Stimulated activated CD4-positive, alpha-beta T cell treated with anti-CD3 and anti-CD28 coated beads, TNF-alpha, amount 100 ng/mL, for 4 hours (primary cell): ENCODE measurements at places on chromosomes 11 and 22.

DNA sequence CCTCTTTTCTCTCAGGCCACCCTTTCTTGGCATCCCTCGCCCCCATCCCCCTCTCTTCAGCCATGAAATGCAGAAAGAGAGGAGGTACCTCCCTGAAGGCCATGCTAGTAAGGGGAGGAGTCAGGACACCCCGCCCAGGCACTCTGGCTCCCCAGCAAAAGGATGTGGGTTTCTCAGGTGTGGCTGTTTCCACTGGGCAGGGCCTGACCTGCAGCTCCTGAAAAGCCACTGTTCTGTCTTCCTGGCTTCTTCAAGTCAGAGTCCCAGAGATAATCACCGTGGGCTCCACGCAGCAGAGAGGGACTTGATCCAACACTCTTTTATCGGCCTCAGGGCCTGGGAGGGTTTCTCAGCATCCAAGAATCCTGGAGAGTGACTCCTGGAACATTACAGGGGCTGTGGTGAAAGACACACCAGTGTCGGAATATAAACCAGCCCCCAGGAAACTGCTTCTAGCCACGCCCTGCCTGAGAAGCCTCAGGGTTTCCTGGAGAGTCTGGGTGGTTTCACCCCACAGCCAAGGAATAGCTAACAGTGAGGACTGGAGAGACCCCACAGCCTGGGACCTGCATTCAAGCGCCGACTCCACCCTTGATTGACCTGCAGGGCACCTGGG is 45.7 kb upstream of the TSPAN18 start:
- DNase-seq: no peak

- no peak for DNase-seq
These were observed 63.8 kb downstream of the TRIM29 start for GRCh38 chr11:120074076-120074475.

DNA sequence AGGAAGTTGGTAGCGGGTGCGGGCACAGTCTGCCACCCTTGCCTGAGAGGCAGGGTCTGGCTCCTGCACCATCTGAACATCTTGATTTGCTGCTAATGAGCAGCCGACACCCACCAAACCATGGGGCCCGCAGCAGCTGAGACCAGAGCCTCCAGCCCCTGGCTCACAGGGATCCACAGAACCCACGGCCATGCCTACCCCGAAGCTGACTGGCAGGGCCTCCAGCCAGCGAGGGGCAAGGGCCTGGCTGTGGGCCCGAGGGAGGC is 171.5 kb upstream of the NTM start:
- no peak for DNase-seq

DNA sequence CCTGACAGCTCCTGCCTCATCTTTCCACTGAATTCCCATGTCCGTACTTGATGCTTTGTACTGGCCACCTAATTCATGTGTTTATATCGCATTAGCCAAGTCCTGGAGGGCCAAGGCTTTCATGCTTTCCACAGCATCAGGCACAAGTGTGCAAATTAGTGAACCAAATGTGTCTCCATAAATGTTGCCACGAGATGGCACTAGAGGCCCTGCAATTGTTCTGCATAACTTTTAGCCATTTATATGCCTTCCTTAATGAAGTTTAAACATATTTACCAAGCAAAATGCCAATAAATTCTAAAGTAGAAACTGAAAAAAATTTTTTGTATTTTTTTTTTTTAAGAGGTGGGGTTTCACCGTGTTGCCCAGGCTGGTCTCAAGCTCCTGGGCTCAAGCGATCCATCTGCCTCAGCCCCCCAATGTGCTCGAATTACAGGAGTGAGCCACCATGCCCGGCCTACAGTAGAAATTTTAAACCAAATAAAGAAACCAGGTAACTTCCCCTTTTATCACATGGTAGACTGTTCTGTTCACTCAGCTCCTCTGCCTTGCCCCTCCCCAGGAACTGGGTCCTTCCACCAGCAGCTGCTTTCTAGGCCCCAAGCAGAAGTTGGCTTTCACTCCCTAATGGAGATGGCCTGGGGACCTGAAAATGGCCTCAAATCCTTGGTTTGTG is 20.8 kb upstream of the IL18BP start:
- DNase-seq: no peak

- no peak for DNase-seq
These were observed 42.2 kb upstream of the PTH start for GRCh38 chr11:13538044-13538443.

DNA sequence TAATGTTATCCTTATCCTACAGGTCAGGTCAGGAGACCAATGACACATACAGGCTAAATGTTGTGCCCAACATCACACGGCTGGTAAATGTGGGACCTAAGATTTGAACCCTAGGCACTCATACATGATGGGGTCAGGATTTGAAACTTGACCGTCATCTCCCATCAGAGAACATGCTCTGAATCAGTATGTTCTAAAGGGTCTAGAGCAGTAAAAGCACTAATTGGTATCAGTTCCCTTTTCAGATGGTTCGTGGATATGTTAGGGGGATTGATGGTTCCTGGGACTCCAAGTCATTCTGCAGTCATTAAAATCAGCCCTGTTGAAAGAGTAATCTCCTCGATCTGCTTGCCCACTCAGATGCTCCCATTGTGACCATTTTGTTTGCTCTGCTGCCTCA is 65.5 kb downstream of the BMAL1 start:
- no peak for DNase-seq

DNA sequence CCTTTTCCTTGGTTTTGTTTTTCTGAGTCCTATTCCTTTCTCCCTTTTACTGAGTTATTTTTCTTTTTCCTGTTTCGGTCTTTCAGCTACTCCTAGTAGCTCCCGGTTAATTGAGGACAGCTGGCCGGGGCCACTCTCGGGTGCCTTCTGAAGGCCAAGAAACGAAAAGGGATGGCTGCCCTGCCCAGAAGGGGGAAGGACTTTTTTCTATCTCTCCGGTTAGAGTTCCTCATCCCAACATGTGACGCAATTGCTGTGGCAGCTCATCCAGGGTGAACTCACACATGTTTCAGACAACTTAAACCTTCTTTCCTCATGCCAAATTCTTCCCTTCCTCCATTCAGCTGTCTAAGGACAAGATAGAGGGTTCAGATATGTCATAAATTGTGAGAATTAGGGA is 83.6 kb downstream of the PIWIL4 start:
- no peak for DNase-seq

- no peak for DNase-seq
These were observed 812.8 kb downstream of the TBC1D22A start for GRCh38 chr22:47575291-47575690.

- no peak for DNase-seq
These were observed 128.9 kb downstream of the CCDC34 start for GRCh38 chr11:27234043-27234668.

GRCh38 chr11:78381865-78382264 is 35.8 kb downstream of the GAB2 start:
- no peak for DNase-seq

GRCh38 chr11:107591378-107592230 is 657 bp downstream of the ELMOD1 start:
- no peak for DNase-seq

GRCh38 chr11:28400331-28401100 is 292.3 kb downstream of the METTL15 start:
- DNase-seq: no peak

GRCh38 chr11:2434506-2435255 is 9.6 kb downstream of the TRPM5 start:
- DNase-seq: no peak

GRCh38 chr11:93746101-93746500 is 4.6 kb downstream of the C11orf54 start:
- no peak for DNase-seq

DNA sequence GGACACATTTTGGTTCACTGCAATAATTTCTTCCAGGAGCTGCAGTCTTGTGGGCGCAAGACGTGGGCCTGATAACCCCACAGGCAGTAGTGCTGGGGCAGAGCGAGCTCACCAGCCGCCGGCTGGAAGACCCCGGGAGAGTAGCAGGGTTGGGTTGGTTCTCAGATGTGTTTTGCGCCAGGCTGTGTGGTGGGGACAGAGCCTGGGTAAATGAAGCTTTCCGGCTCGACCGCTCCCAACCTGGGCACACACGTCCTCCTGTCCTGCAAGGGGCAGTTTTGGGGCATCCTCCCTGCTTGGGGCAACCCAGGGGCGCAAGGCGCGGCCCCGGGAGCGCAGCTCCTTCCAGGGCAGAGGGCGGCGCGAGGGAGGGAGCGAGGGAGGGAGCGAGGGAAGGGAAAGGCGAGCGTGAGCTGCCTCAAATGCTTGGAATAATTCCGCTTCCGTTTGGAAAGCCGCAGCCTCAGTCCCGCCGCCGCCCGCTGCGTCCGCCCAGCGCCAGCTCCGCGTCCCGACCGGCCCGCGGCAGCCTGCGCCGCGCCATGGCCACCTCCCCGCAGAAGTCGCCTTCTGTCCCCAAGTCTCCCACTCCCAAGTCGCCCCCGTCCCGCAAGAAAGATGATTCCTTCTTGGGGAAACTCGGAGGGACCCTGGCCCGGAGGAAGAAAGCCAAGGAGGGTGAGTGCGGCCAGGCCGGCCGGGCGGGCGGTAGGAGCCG is at the start of gene PARVA:
Gene PARVA, plus strand, starts transcription at position 466 of the 718 bp plus-strand sequence. Its CDS starts 77 bp downstream, at position 543.
- no peak for DNase-seq

DNA sequence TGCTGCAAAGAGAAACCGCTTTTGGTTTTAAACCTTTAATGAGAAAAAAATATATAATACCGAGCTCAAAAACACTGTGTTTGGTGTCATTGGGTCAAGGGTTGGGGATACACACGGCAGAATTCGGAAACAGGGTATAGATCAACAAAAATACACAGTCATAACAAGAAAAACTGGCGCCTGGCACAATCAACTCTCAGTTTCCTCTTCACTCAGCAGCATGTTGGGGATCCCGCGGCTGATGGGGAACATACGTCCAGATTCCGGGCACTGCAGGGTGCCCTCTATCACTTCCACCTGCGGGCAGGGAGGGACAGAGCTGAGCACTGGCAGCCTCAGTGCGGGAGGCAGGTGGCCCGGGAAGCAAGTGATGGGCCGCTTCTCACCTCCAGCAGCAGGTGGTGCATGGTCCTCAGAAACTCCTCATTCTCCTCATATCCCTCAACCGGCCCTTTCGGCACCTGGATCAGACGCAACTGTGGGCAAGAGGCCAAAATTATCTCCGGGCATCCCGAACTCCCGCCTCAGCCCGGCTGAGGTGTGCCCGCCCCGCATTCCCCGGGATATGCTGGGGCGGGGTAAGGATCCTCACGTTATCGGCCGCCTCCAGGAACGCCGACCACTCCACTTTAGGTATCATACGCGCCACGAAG is 561 bp downstream of the TRMT112 start:
- DNase-seq: no peak

DNA sequence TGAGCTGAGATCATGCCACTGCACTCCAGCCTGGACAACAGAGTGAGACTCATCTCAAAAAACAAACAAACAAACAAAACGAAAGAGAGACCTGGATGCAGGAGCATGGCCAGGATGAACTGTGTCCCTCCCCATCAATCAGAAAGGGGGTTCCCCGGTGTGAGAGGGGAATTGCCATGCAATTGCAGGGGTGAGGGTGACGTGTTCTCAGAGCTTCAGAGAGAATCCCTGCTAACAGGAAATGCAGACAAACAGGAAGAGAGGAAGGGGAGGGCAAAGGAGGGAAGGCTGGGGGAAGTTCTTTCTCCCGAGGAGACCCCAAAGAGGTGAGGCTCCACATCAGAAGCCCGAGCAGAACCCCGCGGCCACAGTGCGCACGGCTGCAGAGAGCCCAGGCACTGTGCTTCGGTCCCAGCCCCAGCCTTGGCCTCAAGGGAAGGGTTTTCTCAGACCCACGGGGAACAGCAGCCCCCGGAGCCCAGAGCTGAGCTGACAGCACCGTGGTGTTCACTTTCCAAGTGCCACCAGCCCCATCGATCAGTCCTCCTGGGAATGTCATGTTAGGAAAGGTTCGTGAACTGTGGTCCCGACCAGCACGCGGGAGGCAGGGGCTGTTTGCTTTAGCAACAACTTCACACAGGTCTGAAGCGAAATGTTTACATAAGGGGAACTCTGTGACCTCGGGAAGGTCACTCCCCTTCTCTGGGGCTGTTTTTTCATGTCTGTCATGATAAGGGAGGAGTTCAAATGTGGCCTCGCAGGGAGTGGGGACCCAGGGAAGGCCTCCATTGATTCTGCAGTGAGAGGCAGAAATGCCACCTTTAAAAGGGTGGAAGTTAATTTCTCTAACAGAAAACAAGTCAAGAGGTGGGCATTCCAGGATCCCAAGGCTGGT is 108.0 kb upstream of the ANO1 start:
- no peak for DNase-seq

GRCh38 chr22:39652990-39653786 is 82.6 kb downstream of the CACNA1I start:
- no peak for DNase-seq
